SHP77 (cell line): ENCODE measurements at places on chromosomes 6 and 20.

DNA sequence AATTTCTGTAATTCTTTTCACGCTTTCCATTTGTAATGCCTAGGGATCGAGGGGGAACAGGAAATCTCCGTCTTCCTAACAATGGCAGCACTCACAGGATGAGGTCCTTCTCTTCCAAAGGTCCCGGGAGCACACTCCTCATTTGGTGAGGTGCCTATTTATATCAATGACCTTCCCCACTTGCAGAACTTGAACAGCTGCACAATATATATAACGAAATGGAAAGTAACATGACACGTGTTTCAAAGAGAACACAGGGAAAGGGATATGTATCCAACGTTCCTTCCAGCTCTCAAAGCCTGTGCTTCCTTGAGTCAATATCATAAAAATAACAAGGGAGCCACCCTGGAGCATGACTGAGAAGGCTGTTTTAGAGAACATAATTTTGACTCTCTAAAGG is 78.6 kb upstream of the RBM24 start:
- no peak for DNase-seq

DNA sequence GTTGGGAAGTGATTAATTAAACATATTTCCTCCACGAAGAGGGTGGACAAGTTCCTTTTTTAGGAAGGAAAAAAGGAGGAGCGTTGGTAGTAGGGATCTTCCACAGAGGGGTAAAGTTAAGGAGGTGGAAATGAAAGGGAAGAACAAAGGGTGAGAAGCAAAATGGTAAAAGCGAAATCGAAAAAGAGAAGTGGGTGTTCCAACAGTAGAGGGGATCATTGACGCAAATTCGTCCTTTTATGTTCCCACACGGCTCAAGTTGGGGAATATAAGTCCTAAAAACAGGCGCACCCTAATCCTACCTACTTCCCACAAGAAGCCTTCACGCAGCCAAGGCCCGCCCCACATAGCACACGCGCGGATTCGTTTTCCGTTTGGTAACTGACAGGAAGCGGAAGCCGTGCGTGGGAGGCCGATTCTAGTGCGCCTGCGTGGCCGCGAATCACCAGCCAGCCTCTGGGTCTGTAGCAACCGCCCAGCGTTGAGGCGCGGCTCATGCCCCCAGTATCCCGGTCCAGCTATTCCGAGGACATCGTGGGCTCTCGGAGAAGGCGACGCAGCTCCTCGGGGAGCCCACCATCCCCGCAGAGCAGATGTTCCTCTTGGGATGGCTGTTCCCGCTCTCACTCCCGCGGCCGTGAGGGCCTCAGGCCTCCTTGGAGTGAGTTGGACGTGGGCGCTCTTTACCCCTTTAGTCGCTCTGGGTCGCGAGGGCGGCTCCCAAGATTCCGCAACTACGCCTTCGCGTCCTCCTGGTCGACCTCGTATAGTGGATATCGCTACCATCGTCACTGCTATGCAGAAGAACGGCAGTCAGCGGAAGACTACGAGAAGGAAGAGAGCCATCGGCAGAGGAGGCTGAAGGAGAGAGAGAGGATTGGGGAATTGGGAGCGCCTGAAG is at the start of gene NKAPL:
Gene NKAPL (plus strand): TSS at position 421 of the 901 bp plus-strand sequence. CDS start 75 bp downstream, at position 496.
- no peak for DNase-seq

- no peak for DNase-seq
Measured at GRCh38 chr6:65988006-65988405, 281.0 kb upstream of the EYS start.

DNA sequence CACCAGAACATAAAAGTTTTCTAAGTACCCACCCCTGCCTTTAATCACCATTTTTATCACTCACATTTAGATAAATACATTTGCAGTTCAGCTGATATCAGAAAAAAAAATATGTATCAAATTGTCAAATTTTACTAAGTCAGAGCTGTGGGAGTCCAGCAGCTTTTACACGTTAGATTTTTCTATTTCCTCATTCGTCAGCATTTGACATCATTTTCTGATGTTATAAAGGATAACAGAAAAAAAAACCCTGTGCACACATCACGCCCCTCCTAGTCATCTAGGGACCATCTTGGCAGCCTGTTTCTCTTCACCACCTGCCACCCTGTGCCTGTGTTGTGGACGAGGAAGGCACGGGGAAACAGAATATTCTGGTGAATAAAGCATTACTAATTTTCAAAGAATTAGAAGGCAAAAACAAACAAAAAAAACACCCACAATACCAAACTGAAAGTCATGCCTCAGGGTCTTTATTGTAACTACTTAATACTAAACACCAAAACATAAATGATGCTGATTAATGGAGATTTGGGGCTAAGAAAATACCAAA is 12.4 kb downstream of the B4GALT5 start:
- DNase-seq, result no peak

DNA sequence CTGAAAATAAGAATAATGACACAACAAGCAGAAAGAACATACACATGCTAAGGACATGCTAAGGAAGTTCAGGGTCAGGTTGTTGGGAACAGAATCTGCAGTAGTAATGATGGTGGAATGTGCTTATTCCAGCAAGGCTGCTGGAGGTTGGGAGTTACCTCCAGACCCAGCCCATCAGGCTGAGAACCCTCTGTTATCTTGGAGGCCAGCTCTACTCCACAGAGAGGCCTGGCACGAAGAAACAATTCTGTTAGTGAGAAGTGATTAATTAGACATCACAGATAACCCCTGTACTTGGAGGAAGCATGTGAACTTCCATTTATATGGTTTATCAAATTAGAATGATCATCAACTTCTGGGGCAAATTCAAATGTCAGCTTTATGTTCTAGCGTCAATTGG is 22.1 kb upstream of the ARHGAP18 start:
- no peak for DNase-seq

DNA sequence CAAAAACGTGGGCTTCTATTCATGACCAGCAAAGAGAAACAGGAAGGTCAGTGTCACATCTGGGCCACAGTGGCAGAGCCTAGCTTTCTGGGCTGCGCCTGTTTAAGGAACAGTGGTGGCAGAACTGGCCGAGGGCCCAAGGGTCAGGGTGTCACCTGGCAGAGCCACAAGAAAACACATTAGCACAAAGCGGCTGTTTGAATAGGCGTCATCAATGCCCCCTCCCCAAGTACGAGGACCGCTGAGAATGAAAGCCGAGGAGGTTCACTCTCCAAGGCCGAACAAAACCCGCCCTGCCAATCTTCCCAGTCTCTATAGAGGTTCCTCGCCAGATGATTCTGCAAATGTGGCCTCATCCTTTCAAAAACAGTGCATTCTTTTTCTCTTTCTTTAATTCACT is 125.2 kb upstream of the TRAF3IP2 start:
- no peak for DNase-seq

- DNase-seq, result no peak
Measured at GRCh38 chr6:119960456-119960855, 610.9 kb upstream of the MAN1A1 start.
